RWPE1 (cell line): ENCODE measurements at places on chromosomes 3 and 15.
A peak's percentile ranks its signal among the peaks of the same experiment; 100 is the strongest.

DNA sequence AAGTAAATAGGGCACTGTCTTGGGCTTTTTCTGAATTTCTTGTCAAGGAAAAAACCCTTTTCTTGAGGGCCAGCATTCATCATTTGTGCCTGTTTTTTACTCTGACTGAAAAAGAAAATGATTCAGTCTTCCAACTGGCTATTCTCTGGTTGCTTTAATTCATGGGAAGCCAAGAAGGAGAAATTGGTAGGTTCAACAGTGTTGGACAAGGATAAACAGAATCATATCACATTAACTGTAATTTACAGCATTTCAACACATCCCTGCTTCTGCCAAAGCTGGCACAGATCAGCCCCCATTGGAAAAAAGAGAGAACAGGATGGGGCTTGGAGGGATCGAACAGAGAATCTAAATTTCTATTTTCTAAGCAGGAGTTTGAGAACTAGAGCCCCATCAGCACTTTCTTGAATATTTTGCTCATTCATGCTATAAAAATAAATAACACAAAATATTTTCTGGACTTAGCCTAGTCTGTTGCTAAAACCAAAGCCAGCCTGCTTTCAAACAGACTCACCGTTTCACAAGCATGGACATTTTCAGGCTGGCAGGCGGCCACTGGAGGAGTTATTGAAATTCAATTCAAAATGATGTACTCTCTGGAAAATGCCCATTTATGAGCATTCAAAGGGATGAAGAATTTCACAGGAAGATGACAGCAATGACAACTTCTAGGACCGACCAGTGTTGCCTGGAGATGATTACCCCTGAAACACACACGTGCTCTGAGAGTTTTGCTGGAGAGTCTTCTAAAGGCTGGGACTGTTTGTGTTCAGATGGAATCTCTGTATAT is 181.2 kb downstream of the WNT5A start:
- DNase-seq: no peak

DNA sequence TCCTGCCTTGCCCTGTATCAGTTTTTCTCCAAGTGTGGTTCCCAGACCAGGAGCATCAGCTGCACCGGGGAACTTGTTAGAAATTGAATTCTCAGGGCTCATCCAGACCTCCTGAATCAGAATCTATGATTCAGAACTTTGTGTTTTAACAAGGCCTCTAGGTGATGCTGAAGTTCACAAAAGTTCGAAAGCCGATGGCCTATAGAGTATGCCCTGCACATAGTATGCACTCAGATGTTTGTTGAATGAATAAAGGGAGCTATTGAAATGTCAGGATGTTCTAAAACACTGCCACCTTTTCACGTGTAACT is 664 bp upstream of the LARP6 start:
- peak; percentile 39 for DNase-seq

DNA sequence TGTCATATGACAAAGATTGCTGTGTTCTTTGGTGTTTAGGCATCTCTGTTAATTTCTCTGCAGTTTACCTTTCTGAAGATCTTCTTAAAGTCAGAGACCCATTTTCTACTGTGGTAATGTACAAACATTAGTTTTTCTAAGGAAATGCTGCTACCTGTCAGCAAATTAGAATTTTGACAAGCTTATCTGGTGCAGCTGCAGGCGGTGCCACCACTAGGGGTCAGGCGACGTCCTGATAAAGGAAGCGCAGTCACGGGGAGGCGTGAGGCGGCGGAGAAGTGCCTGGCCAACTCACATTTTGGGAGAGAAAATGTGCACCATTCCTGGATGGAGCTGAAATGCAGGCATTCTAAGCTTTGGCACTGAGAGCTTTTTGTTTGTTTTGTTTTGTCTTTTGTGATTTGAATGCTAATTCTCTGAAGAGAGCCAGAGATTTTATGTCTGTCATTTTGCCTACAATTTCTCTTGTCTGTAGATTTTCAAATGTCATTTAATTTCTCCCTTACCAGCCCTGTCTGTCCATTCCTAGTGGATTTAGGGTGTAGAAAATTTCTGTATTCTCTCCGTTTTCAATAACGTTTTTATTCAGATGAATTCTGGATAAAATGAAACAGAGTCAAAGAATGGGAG is 24.9 kb upstream of the SIAH2 start:
- DNase-seq: peak; percentile 49

GRCh38 chr15:86384186-86384585 is 304.5 kb downstream of the AGBL1 start:
- DNase-seq: no peak

- DNase-seq: no peak
Measured at GRCh38 chr15:96693515-96693914, 363.0 kb downstream of the NR2F2 start.

GRCh38 chr3:37545479-37545878 is 316.2 kb upstream of the CTDSPL start:
- no peak for DNase-seq

DNA sequence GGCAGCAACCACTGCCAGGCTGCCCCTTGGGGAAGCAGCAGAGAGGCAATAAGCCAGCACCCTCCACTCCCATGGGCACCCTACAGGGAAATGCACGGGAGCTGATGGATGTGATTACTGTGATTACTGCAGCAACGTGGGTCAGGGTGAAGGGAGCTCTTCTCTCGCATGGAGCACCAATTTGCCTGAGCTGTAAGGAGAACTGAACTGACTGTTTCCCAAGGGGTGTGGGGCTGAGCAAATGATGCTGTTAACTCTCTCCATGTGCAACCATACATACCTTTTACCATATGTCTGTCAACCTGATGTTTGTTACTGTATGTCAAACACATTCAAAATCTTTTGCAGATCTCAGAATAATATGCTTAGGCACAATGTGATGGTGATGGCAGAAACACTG is 680.6 kb downstream of the SQOR start:
- no peak for DNase-seq

DNA sequence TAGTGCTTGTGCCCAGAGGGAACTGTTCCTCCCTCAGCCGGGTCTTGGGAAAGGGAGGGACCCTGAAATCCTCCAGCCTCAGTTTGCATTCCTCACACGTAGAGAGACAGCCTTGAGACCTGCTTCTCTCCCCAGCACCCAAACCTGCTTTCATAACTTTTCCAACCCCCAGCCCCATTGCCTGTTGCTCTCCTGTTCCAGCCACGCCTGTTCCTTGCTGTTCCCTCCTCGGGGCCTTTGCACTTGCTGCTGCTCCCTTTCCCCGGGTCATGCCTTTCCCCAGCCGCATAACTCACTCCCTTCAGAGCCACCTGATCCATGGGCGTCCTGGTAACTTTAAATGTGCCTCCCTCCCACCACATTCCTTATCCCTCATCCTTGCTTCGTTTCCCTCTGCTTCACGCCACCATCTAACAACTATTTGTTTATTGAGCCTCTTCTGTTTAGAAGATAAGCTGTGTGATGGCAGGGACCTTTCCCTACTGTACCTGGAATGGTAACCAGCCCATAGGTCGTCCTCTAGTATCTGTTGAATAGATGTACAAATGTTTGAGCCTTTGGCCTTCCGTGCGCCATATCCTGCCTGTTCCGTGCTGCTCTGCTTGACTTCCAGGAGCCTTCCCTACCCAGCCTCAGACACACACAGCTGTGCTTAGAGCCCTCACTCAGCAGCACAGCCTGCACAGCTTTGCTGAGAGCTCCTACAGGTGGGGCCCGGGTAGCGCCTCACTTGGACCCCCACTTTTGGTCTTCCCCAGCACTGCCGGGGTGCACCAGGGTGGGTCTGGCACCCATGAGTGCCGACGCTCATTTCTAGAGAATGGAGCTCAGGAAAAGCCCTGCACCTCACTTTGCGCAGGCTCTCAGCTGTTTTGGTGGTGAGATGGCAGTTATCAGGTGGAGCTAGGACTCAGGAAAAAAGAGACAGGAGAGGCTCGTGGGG is 60.2 kb downstream of the SCN5A start:
- DNase-seq: no peak

DNA sequence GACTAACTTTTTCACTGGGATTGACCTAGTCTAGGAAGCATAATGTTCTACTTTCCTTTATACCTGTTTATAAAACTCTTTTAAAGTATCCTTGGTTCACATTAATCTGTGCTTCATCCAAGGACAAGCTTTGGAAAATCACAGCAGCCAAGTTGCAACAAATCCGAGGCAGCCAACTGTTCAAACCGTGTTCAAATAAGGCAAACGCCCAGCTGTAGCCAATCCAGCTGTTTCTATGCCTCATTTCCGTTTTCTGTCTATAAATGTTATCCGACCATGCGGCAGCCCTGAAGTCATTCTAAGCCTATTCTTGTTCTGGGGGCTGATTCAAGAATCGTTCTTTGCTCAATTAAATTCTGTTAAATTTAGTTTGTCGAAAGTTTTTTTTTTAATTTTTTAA is 78.3 kb downstream of the FMN1 start:
- DNase-seq: no peak

DNA sequence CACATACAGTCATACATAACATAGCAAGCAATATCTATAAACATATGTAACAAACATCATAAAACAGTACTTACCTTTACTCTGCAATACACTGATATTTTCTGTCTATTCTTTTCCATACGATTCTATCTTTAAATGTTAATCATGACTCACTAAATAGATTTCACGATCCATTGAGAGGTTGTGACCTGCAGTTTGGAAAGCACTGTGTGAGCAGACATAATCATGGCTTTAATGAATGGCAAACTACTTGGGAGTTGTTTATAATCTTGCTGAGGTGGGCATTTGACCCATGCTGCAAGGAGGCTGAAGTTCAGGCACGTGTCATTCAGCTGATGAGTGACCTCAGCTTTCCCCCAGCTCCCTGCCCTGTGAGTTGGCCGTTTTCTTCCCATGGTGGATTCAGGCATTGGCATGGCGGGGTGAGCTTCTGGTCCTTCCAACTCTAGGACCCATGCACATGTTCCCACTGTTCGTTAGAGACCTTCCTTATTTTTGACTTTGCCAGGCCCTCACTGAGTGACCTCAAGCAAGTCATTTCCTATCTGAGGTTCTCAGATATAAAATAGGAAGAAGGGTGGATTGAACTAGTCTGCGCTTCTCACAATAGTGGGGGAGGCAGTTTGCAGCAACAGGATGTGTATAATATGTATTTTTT is 41.7 kb downstream of the PAQR5 start:
- no peak for DNase-seq

GRCh38 chr3:169764312-169764881 is 463 bp downstream of the TERC start:
- DNase-seq: no peak

- DNase-seq: no peak
Measured at GRCh38 chr15:92870010-92870591, 30.0 kb upstream of the CHD2 start.

DNA sequence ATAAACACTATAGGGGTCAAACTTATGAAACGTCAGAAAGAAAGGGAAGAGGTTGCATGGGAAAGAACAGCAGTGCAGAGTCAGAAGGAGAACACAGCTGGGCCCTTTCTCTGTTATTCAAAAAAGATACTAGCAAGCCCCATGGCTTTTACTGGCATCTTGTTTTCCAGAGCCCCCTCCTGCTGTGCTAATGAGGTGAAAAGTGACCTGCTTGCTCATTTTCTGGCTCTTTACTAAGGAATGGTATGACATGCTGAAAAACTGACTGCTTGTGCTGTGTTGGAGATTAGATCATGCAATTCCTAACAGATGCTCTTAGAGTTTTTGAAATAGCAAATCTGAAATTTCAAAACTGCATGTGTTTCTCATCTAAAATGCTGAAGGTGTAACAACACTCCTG is 541.6 kb upstream of the ALCAM start:
- no peak for DNase-seq

GRCh38 chr15:72070817-72071447 is 47.0 kb downstream of the MYO9A start:
- DNase-seq: no peak

DNA sequence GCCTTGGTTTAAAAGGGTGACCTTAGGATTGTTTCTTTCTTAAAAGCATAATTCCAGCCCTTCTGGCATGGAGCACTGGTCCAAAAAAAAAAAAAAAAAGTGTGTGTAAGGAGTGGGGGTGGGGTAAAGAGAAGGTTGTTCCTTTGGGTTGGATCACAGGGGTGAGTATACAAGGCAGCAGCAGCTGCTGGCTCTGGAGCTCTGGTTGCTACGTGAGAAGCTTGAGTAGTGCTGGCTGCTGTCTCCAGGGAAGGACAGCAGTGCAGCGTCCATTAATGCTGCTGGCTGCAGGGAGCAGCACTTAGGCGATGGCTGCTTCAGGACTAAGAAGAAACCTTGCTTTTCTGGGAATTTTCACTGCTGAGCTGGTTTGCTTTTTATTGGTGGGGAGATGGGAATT is 2.3 kb downstream of the SETD5 start:
- DNase-seq: peak; percentile 41
